ENCODE measurements at places on chromosomes 5 and 9.

- no peak for DNase-seq
These were observed 1270.1 kb upstream of the ACO1 start for GRCh38 chr9:31114346-31114745.

GRCh38 chr9:134215420-134215698, 51.0 kb upstream of the RNU6ATAC start:
- no peak for DNase-seq

DNA sequence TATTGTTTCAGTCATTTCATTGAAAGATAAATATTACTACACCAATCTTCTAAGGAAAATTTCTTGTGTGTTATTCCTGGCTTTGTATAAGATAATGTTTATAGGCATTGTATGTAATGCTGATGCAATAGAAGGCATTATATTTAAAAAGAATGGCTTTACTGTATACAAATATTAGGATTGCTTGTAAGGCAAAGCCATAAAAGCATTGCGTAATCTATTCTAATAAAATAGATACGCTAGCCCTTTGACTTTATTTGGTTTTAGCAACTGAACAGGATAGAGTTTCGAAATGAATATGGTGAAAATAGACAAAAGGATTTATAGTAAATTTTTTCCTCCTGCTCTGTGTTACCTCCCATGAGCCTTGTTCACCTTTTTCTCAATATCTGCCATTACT, 5.5 kb upstream of the LYSMD3 start:
- DNase-seq, result no peak

- DNase-seq, result no peak
These were observed 233.4 kb upstream of the ST8SIA4 start for GRCh38 chr5:101136454-101136853.

DNA sequence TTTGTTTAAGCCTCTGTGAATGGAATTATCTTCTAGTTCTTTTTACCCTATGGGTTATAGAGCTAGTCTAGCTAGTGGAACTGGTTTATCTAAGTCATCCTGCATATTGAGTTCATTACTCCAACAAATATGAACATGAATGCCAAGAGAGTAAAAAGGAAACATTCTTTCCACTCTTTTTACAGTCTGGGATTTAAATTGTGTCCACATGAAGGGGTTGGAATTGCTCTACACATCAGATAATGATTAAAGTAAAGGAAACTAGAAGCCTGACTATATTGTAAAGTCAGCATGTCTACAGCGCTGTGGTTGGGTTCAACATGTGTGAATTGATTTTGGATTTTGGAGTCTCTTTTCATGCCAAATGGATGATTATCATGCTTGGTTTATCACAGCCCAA, 173.1 kb downstream of the CCDC171 start:
- DNase-seq, result no peak

DNA sequence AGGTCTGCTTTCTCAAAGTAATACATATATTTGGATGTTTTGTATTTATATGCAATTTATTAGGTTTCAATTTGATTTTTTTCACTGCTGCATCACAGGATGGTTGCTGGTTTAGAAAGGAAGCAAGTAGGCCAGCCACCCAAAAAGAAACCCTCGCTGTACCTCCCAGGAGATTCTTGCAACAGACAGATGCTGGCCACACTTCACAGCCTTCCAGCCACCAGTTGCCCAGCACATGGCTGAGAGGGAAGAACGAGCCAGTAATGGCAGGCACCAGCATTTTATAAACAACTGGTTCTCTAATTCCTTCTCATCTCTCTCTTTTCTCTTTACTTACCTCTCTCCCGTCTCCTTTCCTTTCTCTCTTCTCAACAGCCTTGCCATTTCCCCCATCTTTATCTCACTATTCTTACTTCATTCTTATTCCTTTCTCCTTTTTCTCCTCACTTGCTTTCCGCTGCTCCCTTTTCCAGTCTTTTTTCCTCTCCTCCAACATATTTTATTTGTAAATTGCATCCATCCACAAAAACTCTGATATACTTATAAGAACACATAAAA, 38.9 kb downstream of the EFNA5 start:
- DNase-seq, result no peak

DNA sequence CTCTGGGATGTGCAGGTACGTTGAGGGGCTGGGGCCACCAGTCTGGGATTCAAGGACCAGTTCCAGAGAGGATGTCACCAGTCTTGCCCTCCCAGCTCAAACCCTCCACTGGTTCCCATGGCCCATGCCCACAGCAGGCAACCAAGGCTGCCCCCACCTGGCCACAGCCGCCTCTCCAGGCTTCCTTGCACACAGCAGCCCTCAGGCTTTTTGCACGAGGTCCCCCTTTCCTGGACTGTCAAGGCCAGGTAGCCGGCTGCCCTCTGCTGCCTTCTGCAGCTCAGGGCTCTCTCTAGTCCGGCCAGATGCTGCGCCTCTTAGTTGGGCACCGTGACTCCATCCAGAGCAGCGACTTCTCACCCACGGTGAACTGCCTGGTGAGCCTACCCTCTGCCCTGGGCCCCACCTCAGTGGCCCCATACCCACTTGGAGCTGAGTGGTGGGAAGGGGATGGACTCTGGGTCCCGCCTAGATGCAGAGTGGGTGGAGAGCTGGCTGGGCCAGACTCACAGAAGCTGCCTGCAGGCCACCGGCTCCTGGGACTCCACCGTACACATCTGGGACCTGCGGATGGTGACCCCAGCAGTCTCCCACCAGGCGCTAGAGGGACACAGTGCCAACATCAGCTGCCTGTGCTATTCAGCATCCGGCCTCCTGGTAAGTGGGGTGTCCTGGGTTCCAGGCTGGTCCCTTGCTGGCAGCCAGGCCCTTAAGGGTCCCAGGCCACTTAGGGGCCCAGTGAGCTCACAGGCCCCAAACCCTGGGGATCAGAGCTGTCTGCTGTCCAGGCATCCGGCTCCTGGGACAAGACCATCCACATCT, 2.9 kb downstream of the WDR38 start:
- DNase-seq, result no peak
